Activated gamma-delta T cell treated with anti-CD3 and anti-CD28 coated beads, Interleukin-2, amount 50 U/mL, for 16 hours (primary cell): ENCODE measurements at places on chromosomes 1 and 21.

DNA sequence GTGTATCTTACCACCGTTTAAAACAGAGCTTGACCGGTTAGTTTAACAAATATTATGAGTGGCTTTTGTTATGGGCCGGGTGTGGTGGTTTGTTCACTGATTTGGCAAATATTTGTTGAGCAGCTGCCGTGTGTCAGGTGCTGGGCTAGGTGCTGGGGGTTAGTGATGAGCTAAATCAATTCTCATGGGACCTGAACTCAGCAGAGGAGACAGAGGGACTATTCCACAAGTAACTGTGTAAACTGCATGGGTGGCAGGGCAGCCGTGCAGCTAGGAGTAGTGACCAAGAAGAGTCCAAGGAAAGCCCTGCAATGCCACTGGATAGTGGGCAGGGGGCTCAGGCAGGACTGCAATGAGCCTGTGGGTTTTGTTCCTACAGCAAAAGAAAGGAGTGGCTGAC is 11.2 kb upstream of the C2CD2 start:
- DNase-seq: no peak

- no peak for DNase-seq
Measured at GRCh38 chr1:3889936-3890335, 10.1 kb downstream of the C1orf174 start.

- no peak for DNase-seq
Measured at GRCh38 chr1:186325239-186325638, 49.8 kb downstream of the TPR start.

GRCh38 chr21:36396971-36397370 is 11.8 kb downstream of the CHAF1B start:
- DNase-seq: no peak

GRCh38 chr1:1942753-1943656 is 23.9 kb upstream of the TMEM52 start:
- no peak for DNase-seq

GRCh38 chr21:15688809-15689208 is 41.0 kb upstream of the USP25 start:
- DNase-seq: no peak

DNA sequence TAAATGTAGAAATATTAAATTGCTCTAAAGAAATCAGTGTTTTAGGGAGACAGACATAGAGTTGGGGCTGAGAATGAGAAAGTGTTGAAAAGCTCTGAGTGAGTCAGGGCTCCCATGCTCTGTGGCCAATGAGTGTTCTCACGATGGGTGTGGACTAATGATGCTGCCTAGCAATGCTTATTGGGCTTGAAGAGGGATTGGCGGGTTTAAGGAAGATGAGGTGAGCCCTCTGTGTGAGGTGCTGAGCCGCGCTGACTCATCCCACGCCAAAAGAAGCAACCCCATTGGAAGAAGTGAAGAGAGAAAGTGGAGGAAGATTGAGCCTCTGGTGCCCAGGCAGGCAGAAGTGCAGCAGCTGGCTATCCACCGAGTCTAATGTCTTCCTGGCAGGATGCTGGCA is 65.1 kb upstream of the DPT start:
- DNase-seq: no peak

GRCh38 chr21:28738882-28739281 is 253.8 kb downstream of the LTN1 start:
- no peak for DNase-seq

- no peak for DNase-seq
Measured at GRCh38 chr1:200907611-200908097, 13.0 kb downstream of the INAVA start.

DNA sequence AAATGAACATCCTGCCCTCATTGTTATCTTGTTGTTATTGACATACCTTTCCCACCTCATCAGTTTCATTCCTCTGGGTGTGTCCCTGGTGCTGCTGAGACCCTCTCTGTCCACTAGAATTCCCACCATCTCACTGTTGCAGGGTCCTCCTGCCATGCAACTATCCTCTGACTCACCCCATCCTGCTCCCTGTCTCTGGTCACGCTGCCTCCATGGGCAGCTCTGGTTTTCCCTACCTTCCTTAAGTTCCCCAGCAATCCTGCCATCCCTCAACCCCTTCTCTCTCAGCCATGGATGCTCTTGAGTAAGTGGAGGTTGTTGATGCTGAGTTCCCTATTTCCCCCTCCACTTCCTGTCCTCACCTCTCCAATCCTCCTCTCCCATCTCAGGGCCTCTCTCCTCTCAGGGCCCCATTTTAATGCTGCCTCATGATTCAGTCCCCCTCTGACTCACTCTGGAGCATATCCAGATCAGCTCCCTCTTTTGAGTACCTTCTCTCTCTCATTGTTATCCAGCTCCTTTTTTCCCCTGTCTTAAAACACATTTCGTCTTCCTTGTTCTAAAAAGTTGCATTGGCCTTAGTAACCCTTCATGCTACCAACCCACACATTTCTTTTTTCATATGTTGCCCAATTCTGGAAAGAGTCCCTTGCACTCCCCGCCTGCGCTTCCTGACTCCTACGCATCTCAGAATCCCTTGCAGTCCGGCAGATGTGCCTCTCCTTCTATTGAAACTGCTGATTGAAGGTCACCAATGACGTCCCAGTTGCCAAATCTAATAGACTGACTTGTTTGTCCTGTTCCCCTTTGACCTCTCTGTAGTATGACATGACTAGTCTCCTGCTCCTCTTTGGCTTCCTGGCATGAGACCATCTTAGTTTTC is 92.0 kb downstream of the CNIH3 start:
- DNase-seq: no peak

- DNase-seq: no peak
Measured at GRCh38 chr1:31505911-31506497, 70.3 kb upstream of the TINAGL1 start.

DNA sequence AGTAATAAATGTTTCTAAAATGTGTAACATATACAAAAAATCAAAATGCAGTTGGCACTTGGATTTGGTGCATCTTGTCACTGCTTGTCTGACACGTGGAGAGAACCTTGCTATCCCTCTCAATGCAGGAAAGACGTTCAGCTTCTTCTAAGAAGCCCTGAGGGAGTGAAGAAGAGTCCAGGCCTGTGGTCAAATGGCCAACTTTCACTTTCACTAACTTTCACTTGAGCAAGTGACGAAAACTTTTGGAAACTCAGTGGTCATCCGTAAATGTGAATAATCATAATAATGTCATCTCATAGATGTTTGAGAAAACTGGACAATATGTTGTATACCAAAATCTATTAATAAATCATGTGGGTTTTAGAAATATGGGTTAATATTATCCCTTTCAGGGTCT is 61.9 kb downstream of the ERG start:
- no peak for DNase-seq

DNA sequence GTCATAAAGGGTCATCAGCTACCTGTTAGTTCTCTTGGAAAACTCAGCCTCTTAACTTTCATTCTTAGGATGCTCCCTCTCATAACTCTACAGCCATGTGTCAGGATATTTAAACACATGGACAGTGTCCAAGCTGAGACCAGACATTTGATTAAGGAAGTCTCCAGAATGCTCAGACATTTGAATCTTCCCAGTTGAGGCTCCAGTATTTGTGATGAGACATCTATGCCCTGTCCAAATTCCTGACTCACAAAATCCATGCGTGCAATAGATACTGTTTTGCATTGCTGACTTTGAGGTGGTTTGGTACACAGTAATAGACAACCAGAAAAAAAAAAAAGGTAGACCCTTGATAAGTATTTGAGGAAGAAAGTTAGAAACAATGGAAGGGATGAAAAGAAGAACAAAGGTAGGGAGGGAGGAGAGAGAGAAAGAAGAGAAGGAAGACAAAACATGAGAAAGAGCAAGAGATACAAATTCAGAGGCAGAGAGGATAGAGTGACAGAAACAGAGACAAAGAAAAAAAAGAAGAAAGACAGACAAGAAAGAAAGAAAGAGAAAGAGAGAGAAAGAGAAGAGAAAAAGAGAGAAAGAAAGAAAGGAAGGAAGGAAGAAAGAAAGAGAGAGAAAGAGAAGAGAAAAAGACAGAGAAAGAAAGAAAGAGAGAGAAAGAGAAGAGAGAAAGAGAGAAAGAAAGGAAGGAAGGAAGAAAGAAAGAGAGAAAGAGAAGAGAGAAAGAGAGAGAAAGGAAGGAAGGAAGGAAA is 275.5 kb upstream of the PRMT6 start:
- DNase-seq: no peak

- no peak for DNase-seq
Measured at GRCh38 chr1:57599236-57599994, 175.6 kb upstream of the DAB1 start.

DNA sequence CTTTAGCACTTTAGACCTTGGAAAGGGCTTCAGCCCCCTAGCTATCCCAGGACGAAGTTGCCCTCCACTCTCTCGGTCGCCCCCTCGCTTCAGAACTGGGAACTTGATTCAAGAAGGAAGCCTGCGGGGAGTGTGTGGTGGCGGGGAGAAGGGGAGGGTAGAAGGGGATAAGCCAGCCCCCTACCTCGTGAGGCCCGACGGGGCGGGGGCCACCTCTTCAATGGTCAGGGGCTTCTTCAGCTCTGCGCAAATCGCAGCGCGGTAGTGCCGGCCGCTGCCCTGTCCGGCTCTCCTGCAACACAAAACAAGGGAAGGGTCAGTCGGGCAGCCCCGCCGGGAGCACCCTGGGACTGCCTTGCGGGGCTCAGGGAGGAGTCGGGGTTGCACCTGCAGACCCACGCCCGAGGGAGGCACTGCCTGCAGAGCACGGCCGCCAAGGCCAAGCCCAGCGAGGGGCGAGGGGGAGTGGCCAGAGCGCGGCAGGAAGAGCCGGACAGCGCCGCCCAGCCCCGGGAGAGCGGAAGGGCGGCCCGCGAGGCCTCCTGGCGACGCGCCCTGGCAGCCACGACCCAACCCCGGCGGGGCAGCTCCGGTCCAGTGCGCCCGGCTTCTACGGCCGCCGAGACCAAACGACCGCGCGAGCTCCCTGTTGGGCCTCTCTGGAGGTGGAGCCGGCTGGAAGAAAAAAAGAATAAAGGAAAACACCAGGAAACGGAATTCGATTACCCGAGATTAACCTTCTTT is 56.2 kb upstream of the RASAL2 start:
- no peak for DNase-seq

DNA sequence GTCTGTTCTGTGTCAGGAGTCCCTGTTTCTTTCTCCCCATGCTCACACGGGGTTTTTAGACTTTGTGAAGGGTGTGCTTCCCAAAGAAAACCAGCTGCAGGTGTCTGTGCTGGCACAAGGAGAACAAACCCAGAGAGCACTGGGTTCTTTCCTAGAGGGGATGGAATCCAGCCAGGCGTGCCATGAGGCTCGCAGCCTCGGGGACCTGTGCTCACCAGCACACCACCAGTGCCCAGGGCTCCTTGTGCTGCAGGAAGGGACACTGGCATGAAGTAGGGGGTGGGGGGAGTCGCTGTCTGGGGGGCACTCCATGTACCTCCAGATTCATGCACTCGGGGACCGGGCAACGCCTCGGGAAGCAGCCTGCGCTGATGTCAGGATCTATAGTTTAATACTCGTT is 57.9 kb downstream of the AGPAT3 start:
- DNase-seq: no peak

DNA sequence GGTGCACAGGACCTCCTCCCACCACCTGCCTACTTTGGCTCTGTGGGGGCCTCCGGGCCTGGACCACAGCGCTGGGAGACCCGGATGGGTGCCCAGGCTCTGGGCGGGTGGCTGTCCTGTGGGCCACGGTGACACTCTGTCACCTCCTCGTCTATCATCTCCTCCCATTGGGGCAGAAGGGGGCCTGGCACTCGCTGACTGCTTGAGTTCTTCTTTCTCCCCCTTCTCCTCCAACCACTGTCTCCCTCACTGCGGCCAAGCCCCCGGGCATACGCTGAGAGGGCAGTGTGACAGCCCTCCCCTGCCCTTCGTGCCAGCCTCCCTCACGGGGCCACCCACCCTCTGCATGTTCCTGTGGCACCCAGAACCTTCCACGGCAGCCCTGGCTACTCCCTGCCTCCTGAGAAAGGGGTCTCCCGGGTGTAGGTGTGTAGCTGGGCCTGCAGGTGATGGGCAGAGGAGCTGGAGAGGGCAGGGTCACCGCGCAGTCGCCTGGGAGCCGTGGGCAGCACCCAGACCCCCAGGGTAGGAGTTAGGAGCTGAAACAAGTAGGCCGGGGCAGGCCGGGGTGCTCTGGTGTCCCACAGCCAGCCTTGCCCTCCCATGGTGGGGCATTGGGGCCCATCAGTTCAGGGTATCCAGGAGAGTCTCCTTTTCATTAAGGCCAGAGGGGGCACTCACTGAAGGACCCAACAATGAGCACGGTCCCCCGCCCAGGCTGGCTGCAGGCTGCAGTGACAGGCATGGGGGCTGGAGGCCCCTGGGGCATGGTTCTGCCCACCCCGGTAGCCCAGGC is 9.2 kb upstream of the ARF1 start:
- DNase-seq: no peak

DNA sequence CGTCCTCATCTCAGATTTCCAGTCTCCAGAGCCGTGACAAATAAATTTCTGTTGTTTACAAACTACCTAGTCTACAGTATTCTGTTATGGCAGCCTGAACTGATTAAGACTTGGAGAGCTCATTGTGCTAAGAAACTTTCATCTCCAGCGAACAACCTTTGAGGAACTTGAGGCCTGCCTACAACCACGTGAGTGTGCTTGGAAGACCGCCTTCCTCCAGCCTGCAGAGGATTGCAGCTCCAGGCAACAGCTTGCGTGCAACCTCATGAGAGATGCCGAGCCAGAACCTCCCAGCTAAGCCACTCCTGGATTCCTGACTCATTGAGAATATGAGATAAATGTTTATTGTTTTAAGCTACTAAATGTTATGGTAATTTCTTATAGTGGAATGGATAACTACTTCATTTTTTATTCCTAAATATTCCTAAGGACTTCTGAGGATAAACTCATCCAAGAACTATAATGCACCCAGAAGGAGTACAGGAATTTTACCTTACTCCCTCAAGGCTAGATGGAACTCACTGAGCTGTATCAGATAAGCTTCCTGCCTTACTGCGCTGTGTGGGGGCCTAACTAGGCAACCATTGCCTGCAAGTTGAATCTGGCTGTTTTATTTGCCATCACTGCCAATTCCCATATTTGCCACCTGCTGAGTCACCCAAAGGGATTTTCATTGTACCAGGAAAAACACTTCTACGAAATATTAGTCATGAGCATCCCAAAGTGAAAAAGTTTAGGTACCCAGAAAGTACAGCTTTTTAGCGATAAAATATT is 17.6 kb downstream of the FAM177B start:
- no peak for DNase-seq

- no peak for DNase-seq
Measured at GRCh38 chr1:84037758-84038611, 39.1 kb upstream of the TTLL7 start.

DNA sequence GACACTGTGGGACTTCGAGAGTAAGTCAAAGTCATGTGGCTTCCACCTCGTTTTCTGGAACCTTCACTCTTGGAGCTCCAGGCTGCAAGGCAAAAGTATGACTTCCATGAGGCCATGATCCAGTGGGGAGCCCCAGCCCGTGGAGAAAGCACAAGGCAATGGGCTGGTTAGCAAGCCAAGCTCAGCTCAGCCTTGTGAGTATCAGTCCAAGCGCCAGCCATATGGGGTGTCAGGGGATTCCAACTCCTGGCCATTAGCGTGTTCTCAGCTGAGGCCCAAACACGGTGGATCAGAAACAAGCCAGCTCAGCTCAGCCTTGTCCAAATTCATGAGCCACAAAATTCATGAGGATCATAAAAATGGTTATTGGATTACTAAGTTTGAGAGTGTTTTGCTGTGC is 261.0 kb downstream of the RHOU start:
- DNase-seq: no peak

- DNase-seq: peak; percentile 63
Measured at GRCh38 chr21:31580866-31581276, 78.6 kb upstream of the SOD1 start.
